Liver (tissue), 10 donors: ENCODE measurements at places on chromosomes 3 and 15. TPM values are rescaled to one million over a fixed set of nuclear protein-coding genes. Genes with fewer than 3 reads are reported as not detected.

KCTD6 gene
- 13.8 TPM for total RNA-seq

GALNT15 gene
- total RNA-seq = under 0.01 TPM

CCR1 gene
- 10.7 TPM for total RNA-seq

CD80 gene
- 1.5 TPM for total RNA-seq

PLOD2 gene
- total RNA-seq = 27.2 TPM

GOLGA6B gene
- total RNA-seq = 0.05 TPM

GOLGA6L22 gene
- not detected for total RNA-seq

EMC7 gene
- 29.9 TPM for total RNA-seq

DNA sequence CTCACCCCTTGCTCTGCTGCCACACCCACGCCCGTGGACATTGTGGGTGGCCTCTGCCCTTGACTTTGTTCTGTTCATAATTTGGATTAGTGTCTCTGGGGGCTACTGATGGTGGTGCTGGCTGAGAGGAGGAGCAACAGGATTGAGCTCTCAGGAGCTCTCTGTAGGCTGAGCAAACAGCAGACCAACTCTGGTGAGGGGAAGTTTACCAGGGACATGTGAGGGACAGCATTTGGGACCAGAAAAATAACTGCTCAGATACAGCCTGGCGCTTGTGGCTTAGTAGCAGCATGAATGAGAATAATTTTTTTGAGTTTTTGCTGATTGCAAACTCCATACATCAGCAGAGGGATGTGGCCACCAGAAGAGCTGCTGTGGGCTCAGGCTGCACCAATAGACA, 14.8 kb downstream of the PPCDC start:
- H3K36me3 ChIP-seq = no peaks in the 10 kb centered on the region
- H3K27ac ChIP-seq = no peak overlapping the region
- H3K27me3 ChIP-seq = no peaks in the 10 kb centered on the region
- H3K4me3 ChIP-seq = no peak overlapping the region
- no peak for DNase-seq

- H3K27me3 ChIP-seq = no peaks in the 10 kb centered on the region
- no peak overlapping the region for H3K27ac ChIP-seq
- no peak for DNase-seq
- H3K36me3 ChIP-seq = no peaks in the 10 kb centered on the region
- H3K4me3 ChIP-seq = no peak overlapping the region
Measured at GRCh38 chr3:108565506-108565905, 23.7 kb downstream of the CIP2A start.

DNA sequence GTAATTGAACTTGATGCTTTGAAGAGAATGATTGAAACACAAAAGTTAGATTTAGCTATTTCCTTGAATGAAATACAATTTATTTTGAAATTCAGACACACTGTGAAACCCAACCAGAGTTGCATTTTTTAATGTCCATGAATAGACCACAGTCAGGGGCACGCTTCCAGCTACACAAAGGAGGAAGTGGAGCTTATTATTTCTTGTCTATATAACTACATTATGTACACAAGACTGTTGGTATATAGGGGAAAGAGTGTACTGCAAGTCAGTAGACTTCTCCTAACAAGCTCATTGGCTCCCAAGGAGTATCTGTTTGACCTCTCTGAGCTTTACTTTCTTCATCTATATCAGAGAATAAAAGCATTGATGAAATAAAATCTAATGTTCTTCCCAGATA, 326.2 kb downstream of the RYR3 start:
- no peaks in the 10 kb centered on the region for H3K4me1 ChIP-seq
- DNase-seq = no peak
- H3K27me3 ChIP-seq = no peaks in the 10 kb centered on the region
- no peak overlapping the region for H3K4me3 ChIP-seq

DNA sequence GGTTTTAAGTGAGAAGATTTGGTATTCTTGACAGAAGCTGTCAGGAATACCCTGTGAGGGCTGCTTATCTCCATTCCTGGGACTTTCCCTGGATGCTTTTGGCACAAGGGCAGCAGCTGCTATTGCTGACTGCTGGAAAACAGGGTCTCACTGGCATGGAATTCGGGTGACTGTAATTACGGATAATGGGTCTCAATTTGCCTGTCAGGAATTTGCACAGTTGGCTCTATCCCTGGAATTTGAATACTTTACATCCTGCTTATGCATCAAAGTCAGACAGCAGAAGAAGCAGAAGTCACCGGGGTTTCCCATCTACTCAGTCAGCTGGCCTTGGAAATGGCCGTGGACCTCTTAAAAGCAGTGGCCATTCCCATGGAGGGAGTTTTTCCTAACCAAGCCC, 25.9 kb upstream of the AKAP13 start:
- no peaks in the 10 kb centered on the region for H3K36me3 ChIP-seq
- DNase-seq = no peak
- H3K4me3 ChIP-seq = no peak overlapping the region
- H3K4me1 ChIP-seq = peaks cover 2% of the 10 kb centered on the region
- H3K27me3 ChIP-seq = no peaks in the 10 kb centered on the region
- no peak overlapping the region for H3K27ac ChIP-seq

DNA sequence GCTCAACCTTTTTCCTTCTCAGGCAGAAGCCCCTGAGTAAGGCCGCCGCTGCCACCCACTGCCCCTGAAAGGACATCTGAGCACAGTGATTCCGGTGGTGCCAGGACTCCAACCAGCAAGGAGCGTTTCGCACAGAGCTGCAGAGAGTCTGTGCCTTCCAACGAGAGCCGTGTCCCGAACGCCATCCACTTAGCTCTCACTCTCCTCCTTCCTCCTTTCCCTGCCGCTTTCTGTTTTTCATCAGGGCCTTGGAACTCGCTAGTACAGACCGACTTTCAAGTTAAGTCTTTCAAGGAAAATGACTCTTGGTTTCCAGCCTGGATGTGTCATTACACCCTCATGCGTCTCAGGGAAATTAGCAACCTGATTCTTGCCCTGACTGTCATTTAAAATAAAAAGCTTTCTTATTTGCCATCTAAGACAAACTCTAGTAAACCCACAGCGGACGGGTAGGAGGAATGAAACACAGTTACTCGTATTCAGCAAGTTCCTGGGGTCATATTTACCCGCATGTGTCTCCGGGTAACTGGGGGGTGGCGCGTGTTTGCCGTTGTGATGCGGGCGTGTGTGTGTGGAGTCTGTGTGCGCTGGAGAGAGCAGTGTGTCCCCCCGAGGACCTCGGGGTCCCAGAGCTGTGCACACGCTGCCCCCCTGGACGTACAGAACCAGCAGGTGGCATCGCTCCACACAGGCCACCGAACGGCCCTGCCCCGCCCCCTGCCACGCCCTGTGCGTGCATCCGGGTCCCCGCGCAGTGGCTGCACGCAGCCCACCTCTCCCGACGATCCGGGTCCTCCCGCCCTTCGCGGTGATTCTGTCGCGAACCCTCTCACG, 30.4 kb upstream of the ALDH1A3 start:
- H3K27ac ChIP-seq = no peak overlapping the region
- H3K36me3 ChIP-seq = no peaks in the 10 kb centered on the region

GRCh38 chr15:47124430-47125102, 592.7 kb upstream of the SEMA6D start:
- DNase-seq = no peak
- H3K4me3 ChIP-seq = peak overlapping the region; percentile 67
- H3K4me1 ChIP-seq = peaks cover 6% of the 10 kb centered on the region
- peaks cover 2% of the 10 kb centered on the region for H3K36me3 ChIP-seq
- H3K27me3 ChIP-seq = no peaks in the 10 kb centered on the region
- peak overlapping the region; percentile 67 for H3K27ac ChIP-seq

- H3K27ac ChIP-seq = peak overlapping the region; percentile 89
- H3K27me3 ChIP-seq = no peaks in the 10 kb centered on the region
- H3K4me3 ChIP-seq = peak overlapping the region; percentile 15
- H3K4me1 ChIP-seq = peaks cover 3% of the 10 kb centered on the region
- no peak for DNase-seq
- peaks cover 2% of the 10 kb centered on the region for H3K36me3 ChIP-seq
Measured at GRCh38 chr3:100708644-100708988, 678 bp upstream of the TFG start.
